ENCODE measurements at places on chromosomes 4 and X.

DNA sequence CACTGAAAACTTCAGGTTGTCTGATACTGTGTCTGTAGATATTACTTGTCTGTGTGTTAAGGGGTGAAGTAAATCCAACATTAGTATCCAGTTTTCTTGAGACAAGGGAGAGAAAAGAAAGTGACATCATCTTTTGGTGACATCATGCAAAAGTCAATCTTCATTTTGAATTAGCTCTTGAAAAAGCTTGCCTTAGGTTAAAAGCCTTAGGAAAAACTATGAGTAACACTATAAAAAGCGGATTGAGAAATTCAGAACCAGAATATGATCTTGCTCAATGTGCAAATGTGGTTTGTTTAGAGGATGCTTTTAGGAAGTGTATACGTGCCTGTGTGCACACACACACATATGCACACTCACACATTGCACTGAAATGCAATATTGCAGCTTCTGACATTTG lies 345.8 kb upstream of the CASK start:
- DNase-seq = no peak

DNA sequence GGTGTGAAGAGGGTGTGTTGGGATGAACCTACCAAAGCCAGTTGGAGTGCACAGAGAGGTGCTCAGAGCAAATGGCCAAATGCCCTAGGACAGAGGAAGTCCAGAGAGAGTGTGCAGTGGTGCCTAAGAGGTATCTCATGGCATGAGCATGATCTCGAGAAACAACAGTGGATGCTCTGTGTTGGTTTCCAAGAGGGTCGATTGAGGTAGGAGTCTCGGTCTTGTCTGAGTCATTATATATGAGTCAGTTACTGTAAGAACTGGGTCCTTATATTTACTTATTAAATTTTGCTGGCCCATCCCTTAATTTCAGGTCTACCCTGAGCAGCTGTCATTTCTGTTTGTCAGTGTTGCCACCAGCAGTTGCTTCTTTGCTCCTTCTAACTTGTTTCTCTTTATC lies 86.6 kb upstream of the TMEM150C start:
- no peak for DNase-seq

DNA sequence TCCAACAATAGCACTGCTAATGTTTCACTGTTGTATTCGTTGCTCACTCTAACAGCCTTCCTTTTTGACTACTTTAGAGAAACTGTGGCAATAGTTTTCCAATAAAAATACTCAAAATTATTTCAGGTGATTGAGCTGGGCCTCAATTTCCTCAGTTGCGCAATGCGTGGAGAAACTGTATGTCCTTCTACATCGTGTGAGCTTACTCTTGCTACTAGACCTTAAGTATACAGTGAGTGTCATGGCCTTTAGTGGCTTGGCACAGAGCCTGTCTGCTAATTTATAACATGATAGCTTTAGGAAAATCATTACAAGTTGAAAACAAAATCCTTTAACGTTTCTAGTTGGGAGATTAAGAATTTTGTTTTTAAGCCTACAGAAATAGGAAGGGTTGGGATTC lies 114.5 kb downstream of the COL4A6 start:
- no peak for DNase-seq

DNA sequence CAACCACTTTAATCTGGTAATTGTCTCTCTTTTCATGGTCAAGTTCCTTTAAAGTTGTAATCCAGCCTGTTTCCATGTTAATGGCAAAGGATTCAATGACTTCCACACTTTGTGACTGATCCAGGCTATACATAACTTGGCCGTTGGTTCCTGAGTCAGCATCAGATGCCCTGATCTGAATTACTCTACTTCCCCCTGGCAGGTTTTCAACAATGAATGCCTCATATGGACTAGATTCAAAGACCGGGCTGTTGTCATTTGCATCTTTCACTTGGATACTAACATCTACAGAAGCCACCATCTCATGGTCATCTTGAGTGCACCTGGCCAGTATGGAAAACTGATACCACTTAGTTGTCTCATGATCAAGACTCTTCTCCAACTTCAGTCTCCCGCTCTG lies 62.6 kb upstream of the MTNR1A start:
- no peak for DNase-seq

- DNase-seq = no peak
Observed at GRCh38 chr4:73589261-73589847, 30.9 kb downstream of the RASSF6 start.

GRCh38 chr4:158176108-158176507 lies 3.3 kb upstream of the GASK1B start:
- DNase-seq = no peak

GRCh38 chr4:604131-604530 lies 21.2 kb upstream of the PDE6B start:
- DNase-seq = no peak

DNA sequence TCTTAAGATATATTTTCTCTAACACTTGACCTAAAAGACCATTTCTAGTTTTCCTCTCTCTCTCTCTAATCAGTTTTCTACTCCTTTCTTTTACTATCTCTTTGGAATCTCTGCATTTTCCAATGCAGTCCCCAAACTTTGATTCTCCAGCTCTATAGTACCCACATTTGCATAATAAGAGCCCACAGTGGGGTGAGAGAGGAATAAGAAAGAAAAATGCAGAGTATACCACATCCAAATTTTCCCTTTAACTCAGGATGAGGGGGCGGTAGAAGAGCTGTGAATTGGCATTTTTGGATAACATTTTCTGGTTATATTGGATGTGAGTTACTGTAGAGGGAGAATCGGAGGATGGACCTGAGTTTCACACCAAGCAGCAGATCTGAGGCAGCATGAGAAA lies 74.4 kb upstream of the SOD3 start:
- no peak for DNase-seq

DNA sequence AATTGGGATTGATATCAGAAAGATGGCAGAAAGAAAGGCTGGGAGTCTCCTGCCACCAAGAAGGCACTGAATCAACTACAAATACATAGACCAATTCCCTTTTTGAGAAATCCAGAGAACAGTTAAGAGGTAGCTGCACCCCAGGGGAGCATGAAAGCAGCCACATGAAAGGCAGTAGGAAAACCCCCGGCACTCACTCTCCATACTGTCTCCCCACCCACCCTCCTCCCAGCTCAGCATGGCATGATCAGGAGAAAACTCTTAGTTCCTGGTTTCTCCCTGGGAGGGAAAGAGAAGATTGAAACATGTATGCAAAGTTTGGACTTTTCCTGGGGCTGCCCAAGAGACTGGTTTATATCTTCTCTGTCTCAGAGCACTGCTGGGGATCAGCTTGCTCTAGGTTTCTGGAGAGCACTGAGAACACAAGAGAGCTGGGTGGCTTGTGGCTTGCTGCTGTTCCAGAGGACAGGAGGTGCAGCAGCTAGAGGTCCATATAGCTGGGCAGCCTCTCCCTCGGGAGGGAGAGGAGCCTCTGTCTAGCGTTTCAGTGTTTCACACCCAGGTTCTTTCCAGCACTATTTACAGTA lies 305.7 kb downstream of the PDGFC start:
- DNase-seq = no peak

DNA sequence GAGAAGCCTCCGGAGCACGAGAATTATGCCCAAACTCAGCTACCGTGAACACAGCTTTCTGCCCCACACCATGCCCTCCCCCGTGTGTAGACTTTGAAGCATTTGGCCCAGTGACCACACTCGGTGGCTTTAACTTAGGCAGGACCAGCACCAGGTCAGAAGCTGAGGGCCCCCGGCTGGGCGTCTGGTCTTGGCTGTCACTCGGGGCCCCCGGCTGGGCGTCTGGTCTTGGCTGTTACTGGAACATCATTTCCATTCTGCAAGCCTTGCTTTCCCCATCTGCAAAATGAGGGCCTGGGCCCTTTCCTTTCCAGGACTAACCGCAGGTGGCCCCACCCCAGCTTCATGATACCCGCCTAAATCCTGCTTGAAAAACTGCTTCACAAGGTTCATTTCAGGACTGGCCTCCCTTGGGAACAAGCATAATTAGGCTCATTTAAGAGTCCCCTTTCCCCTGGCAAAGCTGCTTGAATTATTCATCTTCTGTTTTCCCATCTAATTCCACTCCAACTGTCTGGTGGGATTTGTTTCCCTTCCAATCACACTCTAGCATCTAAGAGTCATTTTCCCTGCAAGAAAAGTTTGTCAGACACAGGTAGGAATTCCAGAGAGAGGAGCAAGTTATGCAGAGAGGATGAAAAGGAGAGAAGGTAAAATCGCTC lies 82.5 kb downstream of the WFS1 start:
- DNase-seq = no peak

GRCh38 chrX:6968231-6968630 lies 179.3 kb upstream of the STS start:
- no peak for DNase-seq

GRCh38 chrX:51361251-51361650 lies 28.6 kb downstream of the NUDT10 start:
- DNase-seq = no peak

All from T-helper 2 cell (primary cell).